ENCODE measurements at places on chromosomes 7 and 10.
A peak's percentile ranks its signal among the peaks of the same experiment; 100 is the strongest.

DNA sequence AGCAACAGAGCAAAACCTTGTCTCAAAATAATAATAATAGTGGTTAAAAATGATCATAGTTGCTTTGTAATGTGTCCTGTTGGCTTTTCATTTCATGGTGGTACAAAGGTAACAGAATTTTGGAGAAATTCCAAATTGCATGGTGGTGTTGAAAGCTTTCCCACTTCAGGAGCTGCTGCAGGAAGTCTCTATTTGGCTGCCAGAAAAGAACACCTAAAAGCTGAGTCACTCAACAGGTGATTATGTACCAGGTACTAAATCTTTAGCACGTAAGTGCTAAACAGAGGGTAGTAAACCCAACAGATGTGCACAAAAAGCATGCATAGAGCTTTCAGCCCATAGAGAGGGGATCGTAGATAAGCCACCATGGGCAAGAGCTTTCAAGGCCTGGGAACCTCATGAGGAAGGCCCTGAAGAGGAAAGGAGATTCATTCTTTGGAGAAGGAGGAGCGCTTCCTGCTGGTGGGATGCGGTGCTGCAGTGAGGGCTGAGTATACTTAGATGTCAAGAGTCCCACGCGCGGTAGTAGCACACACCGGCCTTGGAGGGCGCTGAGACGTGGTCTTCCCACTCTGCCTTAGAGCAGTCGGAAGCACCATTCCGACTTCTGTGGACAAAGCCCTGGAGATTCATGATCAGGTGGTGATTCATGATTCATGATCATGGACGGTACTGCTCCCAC lies 118.7 kb downstream of the RALA start:
- DNase-seq: peak; percentile 72

GRCh38 chr7:130293521-130293920 lies 560 bp downstream of the CPA4 start:
- no peak for DNase-seq

DNA sequence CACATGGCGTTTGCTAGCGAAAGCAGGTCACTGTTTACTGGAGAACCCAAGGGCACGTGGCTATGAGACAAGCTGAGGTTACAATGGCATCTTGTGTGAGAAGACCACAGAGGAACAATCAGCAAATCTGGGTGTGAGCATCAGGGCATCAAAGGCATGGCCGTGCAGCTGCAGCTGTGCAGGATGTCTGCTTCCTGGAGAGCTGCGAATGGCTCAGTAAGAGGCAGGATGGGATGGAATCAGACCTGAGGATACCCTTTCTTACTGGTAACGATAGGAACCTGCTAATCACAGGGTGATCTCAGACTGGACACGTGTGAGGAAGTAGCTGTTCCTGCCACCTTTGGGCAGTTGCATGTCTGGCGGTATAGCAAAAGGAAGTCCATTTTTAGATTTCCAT lies 119.5 kb downstream of the RNF216 start:
- no peak for DNase-seq

DNA sequence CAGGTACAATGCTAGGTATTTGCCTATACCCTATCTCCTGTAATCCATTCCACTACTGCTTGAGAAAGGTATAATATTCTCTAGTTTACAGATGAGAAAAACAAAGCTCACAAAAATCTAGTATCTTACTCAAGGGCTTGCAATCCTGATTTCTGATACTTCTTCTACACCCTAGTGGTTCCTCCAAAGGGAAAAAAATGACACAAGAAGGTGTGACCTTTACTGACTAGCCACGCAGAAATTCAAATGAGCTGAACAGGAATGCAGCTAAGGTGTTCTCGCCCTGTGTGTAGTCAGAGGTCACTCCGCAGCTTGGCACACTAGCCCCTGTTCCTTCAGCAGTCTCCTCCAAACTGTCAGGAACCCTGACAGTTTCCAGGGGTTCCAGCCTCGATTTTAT lies 59.5 kb upstream of the TM9SF3 start:
- no peak for DNase-seq

GRCh38 chr7:148374396-148375259 lies 215.9 kb upstream of the C7orf33 start:
- no peak for DNase-seq

DNA sequence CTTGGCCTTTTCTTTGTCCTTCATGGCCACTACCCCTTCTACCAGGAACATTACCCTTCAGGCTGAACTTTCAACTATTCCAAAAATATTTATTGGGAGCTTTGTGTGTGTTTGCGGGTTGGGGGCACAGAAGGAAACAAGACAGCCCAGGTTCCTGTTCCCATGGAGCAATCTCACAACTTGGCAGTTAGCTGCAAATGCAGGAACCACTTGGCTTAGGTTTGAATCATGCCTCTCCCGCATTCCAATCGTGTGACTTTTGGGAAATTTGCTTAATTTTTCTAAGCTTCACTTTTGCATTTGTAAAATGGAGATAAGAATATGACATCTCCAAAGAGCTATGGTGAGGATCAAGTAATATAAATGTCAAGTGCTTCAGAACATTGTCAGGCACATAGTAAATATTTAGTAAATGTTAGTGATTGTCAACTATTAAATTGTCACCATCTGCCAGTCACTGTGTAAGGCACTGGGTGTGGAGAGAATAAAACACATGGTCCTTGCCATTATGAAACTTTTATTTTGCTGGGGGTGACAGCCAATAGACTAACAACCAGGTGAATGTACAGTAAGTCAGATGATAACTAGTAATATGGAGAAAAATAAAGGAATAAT lies 277.1 kb downstream of the SNX13 start:
- no peak for DNase-seq

GRCh38 chr10:13973742-13974141 lies 357.0 kb downstream of the FRMD4A start:
- no peak for DNase-seq

DNA sequence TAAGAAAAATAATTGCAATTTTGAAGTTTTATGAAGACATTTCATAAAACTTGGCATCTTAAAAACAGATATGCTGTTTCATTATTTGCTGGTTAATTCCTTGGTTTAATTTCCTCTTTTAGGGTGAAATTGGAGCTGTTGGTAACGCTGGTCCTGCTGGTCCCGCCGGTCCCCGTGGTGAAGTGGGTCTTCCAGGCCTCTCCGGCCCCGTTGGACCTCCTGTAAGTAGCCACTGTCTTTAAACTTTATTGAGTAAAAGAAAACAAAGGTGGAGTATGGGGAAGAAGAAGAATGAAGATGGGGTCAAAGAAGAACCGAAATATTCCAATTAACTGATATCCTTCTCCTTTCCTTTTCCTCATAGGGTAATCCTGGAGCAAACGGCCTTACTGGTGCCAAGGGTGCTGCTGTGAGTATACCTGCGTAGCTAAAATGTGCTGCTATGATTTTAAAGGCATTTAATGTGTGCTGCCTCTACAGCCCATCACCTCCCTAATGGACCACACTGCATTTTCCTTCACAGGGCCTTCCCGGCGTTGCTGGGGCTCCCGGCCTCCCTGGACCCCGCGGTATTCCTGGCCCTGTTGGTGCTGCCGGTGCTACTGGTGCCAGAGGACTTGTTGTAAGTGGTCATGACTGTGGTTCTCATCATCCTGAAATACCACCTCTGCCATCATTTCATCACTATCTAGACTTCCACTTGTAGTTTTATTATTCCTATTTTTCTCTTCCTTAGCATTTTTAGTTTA lies 14.7 kb downstream of the COL1A2 start:
- DNase-seq: no peak

DNA sequence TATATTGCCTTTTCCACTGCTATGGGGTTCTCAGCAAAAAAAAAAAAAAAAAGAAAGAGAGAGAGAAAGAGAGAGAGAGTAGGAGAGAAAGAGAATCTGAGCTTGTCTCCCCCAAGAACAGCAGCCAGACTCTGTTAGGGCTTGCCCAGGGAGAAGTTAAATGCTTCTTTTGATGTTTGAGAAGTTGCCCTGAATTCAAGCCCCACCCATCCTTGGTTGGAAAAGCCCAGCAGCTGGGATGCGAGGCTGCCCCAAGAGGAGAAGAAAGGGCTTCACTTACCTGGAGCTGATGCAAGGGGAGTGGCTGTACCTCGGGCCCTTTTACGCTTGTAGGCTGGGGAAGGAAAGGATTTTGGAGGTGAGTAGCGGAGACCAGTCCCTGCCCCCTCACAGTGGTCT lies 20.9 kb upstream of the MGMT start:
- DNase-seq: no peak

DNA sequence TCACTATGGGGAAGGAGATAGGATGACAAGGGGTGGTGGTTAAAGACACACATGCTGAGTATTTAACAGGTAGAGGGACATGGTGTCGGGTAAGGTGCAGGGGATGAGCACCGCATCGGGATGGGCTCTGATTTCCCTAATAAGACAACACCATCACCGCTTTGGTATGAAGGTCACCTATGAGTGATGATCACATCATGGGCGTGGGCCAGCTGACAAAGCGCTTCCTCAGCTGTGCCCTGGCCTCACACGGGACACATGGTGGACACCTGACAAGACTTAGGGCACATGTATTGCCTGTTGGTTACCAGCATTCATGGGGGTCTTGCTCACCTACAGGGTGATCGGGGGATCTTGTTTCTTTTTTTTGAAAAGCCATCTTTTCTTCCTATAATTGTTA lies 12.8 kb downstream of the C7orf57 start:
- DNase-seq: no peak

DNA sequence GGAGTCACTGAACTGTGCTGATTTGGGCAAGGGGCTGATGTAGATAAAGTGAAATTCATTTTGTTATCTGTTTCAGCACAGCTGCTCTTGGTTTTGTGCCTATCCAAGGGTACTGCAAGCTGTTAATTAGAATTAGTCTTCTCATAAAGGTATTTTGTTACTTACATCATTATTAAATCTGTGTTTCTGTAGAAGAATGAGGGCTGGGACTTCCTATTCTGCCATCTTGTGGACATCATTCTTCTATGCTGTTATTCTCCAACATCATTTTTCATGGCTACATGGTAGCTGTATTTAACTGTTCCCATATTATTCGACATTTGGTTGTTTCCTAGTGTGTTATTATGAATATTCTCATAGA lies 76.2 kb upstream of the CCDC71L start:
- DNase-seq: no peak

- DNase-seq: no peak
These were observed 145.9 kb upstream of the SEMA3E start for GRCh38 chr7:83794829-83795228.

- DNase-seq: no peak
These were observed 16.5 kb downstream of the MRLN start for GRCh38 chr10:59736749-59737148.

DNA sequence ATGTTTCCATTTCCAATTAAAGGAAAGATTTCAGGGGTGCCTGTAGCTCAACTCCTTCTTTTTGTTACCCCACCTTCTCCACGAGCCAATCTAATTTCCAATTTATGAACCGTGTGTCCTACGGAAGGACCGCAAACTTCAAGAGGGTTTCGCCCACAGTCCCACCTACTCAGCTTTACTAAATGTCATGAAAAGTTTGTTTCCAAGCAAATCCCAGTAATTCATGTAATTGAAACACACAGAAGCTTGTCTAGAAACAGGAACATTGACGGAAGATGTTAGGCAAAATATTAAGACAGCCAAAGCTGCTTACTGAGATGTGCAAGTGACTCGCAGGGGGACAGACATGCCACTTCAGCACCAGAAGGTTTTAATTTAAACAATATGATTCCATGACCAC lies 32.9 kb upstream of the LYZL1 start:
- no peak for DNase-seq

- DNase-seq: peak; percentile 94
These were observed 17.3 kb downstream of the MLXIPL start for GRCh38 chr7:73606801-73607691.

DNA sequence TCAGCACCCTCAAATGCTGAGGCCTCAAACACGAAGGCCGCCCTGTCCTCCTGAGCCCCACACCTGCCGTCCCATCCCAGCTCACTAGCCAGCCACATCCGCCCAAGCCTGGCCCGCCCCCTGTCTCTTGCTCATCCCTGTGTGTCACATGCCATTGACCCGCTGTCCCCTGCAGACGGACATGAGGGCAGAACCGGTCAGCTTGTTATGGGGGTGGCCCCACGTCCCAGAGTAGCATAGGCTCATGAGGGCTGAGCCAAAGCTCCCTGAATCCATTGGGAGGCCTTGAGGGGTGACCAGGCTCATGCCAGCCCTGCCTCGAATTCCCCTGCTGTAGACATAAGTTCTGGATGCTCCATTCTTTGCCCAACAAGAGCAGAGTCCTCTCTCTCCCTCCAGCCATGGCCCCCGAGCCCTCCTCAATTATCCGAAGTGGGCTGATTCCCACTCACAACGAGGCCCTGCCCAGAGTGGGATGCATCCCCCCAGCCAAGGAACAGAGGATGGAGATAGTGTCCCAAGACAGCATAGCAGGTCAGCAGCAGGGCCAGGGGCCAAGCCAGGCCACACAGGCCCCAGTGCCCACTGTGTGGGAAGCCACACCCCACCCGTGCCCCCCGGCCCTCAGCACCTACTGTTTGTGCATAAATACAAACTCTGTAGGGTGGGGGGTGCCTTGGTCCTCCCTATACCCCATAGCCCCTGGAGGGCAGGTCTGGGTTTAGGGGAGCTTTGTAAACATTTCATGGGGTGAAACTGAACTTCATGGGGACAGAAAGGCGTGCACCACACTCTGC lies 42.1 kb downstream of the EBF3 start:
- DNase-seq: no peak

DNA sequence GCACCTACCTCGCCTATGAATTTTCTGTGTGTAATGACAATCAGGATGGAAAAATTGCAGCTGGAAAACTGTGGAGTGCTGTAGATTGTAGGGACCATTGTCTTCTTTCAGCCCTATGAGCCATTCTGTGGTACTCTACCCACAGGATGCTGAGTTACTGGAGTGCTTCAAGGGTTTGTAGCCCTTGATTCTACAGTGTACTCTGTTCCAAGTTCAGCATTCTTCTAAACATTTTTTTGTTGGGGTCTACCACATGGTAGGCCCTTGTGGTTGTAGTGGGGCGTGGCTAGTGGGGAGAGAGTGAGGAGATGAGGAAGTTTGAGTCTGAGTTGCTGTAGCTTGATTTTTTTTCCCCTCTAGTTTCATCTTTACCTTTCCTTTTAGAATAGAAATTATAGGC lies 33.5 kb downstream of the REEP3 start:
- no peak for DNase-seq

- DNase-seq: no peak
These were observed 239.1 kb downstream of the ZMYND11 start for GRCh38 chr10:374354-374753.

GRCh38 chr10:124675261-124675660 lies 68.9 kb downstream of the FAM53B start:
- DNase-seq: no peak

- peak; percentile 42 for DNase-seq
These were observed 47.9 kb downstream of the MKI67 start for GRCh38 chr10:128078136-128078969.

Data from activated CD8-positive, alpha-beta memory T cell treated with anti-CD3 and anti-CD28 coated beads, Interleukin-2, amount 50 U/mL, for 48 hours (primary cell).